ENCODE measurements at places on chromosomes 3 and 15. TPM values are rescaled to one million over a fixed set of nuclear protein-coding genes. Genes with fewer than 3 reads are reported as not detected.

DNA sequence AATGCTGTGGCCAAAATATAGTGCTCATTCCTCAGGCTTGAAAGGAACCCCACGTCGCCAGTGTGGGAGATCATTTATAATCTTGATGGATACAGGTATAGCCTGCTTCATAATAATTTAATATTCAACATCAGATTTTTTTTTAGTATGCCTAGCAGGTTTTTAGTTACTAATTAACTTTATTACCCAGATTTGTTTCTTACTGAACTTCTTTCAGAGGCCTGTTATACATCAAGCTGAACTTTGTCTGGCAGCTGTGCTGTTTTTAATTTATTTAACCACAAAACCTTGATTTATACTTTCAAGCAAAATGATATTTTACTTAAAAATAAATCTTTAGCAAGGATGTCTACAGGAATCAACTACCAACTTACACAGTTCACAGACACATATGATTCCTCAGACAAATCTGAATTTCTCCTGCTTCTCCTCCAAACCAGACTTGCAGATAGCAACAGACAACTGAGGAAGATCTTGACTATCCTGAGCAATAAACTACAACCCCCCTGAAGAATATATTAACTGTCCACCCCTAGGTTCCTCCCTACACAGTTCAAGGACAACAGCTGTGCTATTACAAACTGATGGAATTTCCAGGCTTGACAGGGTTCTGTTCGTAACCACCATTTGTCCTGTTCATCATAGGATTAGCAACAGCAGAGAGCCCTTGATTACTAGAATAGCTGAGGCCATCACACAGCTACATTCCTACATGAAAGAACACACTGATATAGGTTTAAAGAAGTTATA lies 610 bp downstream of the MAP4 start:
- no peak for DNase-seq

Gene APEH
- 99.5 TPM for total RNA-seq

Gene PIAS1
- 26.1 TPM for total RNA-seq

- DNase-seq, result no peak
Measured at GRCh38 chr3:157033001-157033400, 126.9 kb downstream of the CCNL1 start.

Data from Right ventricle myocardium inferior (tissue), 1 donor.